ENCODE measurements at places on chromosomes 4 and X.
A peak's percentile ranks its signal among the peaks of the same experiment; 100 is the strongest.

- no peak for DNase-seq
These were observed 293.1 kb downstream of the TENM3 start for GRCh38 chr4:182536221-182536811.

DNA sequence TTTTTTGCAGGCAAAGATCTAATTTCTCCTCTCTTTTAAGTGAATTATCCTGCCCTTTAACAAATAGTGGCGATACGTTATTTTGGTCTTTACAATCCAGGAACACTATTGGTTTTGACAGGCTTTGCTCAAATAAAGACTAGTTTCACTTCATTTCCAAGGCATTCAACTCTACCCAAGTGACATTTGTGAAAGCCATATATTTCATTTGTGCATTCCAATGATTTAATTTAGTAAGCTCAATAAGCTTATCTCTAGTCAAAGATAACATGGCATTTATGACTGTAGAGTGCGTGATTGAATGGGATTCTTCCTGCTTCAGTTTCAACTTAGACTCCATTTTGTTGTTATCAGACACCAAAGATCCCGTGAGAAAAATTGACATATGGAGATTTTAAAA, 959.8 kb downstream of the ADGRL3 start:
- no peak for DNase-seq

DNA sequence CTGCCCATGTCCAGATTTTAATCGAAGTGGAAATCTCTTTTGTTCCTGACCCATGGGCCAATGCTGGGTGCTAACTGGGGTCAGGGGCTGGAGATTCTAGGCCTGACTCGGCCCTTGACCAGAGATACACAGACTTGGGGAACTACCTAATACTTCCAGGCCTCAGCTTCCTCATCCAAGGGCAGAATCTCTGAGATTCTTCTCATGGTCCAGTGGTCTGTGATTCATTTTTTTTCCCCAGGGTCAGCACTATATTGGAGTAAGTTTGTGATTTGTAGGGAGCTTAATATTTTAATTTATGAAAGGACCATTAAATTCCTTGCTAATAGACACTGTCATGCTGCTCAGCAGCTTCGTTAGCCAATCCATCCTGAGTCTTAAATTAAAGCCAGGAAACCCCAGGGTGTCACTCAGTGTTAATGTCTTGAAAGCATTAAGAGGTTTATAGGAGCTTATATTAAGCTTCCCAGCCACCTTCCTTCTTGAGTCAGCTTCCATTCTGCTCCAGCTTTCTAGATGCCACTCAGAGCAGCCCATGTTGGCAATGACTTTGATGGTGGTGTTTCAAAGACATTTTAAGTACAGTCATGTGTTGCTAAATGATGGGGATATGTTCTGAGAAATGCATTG, 27.0 kb upstream of the PROM1 start:
- DNase-seq, result no peak

DNA sequence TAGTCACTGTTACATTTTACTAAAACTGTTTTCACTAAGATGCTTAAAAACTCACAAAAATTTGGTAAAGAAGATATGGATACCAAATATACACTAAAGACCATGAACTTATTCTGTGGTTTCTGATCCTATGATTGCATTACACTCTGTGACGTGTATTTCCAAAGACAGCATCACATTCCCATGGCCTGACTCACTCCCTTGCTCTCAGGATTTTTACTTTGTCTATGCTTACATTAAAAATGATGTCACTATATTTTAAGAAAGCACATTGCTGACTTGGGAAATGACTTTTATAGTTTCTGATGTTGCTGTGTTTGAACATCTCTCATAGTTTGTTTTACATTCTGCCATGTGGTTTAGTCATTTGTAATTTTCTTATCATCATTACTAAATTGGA, 327.9 kb upstream of the MAGEB18 start:
- DNase-seq, result no peak

DNA sequence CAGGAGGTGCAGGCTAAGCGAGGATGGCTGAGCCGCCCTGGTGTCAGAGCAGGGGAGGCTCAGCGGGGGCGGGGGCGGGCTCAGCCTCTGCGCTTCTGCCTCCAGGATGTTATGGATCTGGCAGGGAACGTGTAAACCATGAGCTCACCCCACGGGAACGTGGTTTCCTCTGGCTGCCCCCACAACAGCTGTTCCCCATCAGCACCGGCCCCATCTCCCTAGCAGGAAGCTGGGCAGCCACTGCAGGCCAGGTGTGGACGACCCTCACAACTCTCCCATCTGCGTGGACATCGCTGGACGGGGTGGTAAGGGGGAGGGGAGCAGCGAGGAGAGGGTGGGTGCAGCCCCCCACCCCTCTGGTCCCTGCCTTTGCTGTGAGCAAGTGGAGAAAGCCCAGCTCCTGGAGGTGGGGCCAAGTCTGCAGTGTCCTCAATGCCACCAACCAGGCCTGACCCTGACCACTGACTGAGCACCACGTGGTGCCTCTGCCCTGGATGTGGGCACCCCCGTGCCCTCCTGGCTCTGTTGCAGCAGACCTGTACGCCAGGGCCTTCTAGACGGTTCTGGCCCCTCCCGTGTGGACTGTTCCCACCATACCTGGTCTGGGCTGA, 28.1 kb upstream of the SPON2 start:
- no peak for DNase-seq

- no peak for DNase-seq
These were observed 6.3 kb downstream of the MXD4 start for GRCh38 chr4:2255501-2256155.

GRCh38 chr4:98193459-98194105, 50.3 kb upstream of the STPG2 start:
- no peak for DNase-seq

- DNase-seq, result no peak
These were observed 33.9 kb downstream of the FBXW7 start for GRCh38 chr4:152501846-152502536.

GRCh38 chr4:175951794-175952193, 113.8 kb upstream of the WDR17 start:
- DNase-seq, result peak; percentile 26

DNA sequence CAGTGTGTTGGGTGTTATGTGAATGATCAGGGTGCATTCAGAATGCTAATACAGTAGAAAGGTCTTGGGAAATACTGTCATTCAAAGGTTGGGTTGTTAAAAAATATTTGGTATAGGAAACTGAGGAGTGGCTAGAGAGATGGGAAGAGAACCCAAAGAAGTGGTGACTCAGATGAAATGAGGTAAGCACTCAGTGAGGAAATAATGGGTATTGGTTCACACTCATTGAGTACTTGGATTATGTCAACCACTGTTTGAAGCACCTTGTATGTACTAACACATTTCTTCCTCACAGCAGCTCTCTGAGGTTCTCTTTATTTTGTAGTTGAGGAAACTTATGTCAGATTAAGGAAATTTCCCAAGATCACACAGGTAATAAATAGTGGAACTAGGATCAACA, 40.8 kb upstream of the NUDT6 start:
- no peak for DNase-seq

Data from HT-29 (cell line).